Ovary (tissue), 10 donors: ENCODE measurements at places on chromosomes 1 and 21.
A peak's percentile ranks its signal among the peaks of the same experiment; 100 is the strongest.

DNA sequence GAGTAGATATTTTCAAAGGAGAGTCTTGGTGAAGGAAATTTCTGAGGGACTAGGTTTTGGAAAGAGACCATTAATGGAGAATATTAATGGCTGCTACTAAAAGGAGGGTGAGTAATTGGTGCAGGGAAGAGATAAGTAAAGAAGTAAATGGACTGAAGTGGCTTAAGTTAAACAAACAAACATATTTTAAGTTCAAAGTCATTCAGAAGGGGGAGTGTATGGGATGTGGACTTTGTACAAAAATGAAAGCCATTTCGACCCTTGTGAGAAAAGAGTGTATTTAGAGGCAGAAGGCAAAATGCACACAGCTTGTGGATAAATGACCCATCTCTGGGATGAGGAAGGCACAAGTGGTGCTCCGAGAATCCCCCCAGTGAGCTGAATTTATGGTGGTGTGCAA is 171.7 kb downstream of the BACH1 start:
- no peak for DNase-seq

DNA sequence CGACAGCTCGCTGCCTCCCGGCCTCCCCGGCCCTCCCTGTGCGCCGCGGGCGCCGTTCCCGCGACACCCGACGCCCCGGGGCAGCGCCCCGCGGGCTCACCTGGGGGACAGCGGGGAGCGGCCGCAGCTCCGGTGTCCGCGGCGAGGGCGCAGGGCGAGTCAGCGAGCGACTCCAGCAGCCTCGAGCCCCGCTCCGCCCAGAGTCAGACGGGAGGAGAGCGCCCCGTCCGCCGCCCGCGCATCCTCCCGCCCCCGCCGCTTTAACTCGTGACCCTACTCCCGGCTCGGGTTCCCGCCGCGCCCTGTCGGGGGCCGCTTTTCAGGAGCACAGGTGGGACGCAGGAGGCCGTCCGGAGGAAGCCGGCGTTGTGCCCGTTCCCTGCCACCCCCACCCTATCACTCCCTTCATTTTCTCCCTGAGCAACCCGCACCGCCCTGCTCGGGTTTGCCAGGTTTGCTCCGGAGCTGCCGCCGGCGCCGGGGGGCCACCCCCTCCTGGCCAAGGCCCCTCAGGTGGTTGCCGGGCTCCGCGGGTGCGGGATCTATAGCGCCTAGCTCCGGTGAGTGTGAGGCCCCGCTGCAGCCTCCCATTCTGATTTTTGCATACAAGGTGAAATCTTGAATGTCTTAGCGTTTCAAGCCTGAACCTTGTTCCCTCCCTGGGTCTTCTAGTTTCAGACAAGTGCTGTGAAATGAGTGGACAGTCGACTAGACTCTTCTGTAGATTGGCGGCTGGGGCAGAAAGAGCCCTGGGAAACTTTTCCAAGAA is at the start of gene MCOLN3:
TSS of gene MCOLN3 (minus strand) at position 205 of the 769 bp plus-strand sequence. CDS start 3,140 bp downstream, outside the sequence.
- peak; percentile 26 for DNase-seq

GRCh38 chr1:235990330-235990795 is 74.5 kb downstream of the NID1 start:
- no peak for DNase-seq

DNA sequence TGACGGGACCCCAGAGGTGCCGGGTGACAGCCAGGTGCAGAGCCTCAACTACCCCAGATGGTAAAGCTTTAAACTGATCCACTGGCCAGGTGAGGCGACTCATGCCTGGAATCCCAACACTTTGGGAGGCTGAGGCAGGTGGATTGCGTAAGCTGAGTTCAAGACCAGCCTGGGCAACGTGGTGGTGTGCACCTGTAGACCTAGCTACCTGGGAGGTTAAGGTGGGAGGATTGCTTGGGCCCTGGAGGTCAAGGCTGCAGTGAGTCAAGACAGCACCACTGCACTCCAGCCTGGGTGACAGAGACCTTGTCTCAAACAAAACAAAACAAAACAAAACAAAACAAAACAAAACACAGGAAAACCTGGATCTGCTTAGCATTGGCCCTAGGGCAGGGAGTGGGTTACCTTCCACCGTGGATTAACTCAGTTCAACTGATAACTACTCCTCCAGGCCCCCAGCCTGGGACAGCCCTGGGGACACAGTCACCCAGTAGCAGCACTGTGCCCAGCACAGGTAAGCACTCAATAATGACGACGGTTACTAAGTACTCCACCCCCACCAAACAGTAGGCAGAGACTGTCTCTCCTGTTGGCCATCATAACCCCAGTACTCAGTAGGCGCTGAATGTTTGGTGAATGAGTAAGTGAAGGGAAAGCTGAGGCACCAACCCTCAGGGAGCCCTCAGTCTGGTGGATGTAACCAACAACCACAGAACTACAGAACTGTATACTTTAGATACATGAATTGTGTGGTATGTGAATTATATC is 21.6 kb downstream of the SLC66A1 start:
- no peak for DNase-seq

- peak; percentile 79 for DNase-seq
Measured at GRCh38 chr1:12052008-12052573, 11.0 kb upstream of the TNFRSF8 start.
